ENCODE measurements at places on chromosomes 1 and 21. TPM values are rescaled to one million over a fixed set of nuclear protein-coding genes. Genes with fewer than 3 reads are reported as not detected.

NRDC gene
- 102 TPM for total RNA-seq

PHTF1 gene
- total RNA-seq: 14.7 TPM

- DNase-seq: no peak
These were observed 32.6 kb downstream of the SLC44A3 start for GRCh38 chr1:94852788-94853187.

DNA sequence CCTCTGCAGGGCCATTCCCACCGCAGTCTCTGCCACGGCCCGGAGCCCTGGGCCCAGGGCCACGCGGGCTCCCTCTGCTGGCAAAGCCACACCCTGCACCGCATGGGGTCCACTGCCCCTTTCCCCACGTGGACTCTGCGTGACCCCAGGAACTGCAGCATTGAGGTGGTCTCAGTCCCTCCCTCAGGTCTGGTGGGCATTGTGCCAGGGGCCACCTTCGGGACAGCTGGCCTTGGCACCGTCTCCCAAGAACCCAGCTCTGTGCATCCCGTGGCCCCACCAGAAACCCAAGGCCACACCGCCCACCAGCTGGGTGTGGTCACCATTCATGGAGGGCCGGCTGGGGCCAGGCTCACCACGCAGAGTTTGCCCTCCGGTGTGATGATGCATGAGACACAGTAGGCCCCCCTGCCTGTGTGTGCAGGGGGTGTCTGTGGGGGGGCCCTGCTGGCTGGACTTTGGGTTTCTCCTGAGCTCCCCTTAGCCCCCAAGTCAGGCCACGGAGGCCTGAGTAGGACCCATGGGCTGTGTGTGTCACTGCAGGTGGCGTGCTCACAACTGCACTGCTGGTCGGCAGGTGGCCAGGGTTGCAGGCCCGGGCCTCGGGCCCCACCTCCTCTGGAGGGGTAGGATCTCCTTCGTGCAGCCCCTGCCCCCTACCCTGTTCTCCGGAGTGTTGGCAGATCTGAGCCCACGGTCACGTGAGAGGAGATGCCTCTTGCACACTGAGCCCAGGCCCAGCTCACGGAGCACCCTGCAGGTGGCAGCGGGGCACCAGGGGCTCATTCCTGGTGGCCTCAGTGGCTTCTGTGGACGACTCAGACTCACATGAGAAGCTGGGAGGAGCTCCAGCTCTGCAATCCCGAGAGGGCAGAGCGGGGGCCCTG is 5.8 kb downstream of the VWA1 start:
- DNase-seq: peak; percentile 92

GRCh38 chr1:24374891-24375786 is 38.4 kb downstream of the STPG1 start:
- DNase-seq: no peak

GRCh38 chr21:43919871-43920801 is 55.1 kb downstream of the AGPAT3 start:
- no peak for DNase-seq

DNA sequence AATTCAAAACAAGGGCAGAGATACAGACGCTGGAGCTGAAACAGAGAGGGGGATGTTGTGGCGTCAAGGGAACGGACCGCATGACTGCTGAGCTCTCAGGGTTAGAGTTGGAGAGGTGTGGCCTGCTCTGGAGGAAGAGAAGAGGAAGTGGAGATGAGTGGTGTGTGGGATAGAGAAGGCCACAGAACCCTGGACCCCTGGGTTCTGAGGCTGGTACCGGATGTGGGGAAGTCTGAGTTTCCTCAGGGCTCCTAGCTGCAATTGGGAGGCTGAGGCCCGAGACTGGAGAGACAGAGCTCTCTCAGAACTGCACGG is 1.8 kb downstream of the BCAN start:
- no peak for DNase-seq

SHISA4 gene
- 10.5 TPM for total RNA-seq

- no peak for DNase-seq
These were observed 83.5 kb upstream of the HMCN1 start for GRCh38 chr1:185650602-185651230.

DNA sequence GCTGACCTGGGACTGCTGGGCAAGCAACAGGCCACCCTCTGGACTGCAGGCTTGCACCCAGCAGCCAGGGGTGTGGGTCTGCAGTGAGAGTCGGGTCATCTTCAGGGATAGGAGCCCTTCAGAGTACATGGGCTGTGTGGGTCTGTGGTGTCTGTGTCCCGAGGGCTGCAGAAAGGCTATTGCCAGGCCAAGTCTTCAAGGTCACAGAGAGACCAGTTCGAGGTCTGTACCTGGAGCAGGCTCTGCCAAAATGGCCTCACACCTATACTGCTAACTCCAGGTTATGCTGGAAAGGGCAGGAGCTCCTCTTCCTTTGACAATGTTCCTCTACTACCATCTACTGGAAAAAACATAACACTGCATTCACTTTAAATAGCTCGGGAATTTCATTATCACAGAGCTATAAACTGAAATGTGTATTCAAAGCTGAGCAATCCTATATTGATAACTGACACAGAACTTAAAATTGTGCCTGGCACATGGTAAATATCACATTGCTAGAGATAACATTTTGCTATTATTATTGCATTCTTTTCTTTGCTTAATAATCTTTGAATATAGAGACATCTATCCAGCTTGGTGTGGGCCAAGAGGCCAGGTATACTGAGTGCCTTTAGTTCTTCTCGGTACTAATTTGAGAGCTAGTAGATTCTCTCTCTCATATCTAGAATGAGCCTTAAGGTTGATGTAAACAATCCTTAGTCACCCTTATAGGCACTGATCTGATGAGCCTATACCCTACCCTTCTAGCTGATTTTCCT is 6.9 kb upstream of the DNAH14 start:
- peak; percentile 10 for DNase-seq

- DNase-seq: no peak
These were observed 2.1 kb downstream of the VTCN1 start for GRCh38 chr1:117208580-117208979.

IL20 gene
- not detected for total RNA-seq

- DNase-seq: no peak
These were observed 24.5 kb upstream of the SLC9A1 start for GRCh38 chr1:27179379-27179778.

- no peak for DNase-seq
These were observed 87.3 kb upstream of the CSF3R start for GRCh38 chr1:36570006-36570405.

DNA sequence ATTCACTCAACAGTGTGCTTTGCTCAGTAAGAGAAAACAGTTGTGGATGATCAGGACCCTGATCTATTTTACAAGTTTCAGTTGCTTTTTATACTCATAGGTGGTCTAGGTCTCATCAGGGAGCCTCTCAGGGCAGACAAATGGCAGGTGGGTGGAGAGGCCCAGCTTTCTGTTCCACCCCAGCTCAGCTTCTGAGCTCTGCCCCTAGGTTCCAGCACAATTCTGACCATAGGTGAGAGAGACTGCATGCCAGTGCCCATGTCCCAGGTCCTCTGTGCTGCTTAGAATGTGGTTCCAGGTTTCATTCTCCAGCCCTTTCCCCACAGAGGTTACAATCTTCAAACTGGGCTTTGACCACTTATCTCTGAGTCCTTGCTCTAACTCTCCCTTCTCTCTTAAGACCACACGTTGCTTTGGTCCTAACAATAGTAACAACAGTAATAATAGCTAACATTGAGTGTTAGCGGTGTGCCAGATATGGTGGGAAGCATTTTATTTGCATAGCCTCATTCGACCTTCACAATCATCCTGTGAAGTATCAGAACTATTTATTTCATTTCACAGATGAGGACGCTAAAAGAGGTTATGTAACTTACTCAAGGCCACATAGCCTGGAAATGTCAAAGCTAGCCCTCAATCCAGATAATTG is 19.6 kb upstream of the DUSP10 start:
- DNase-seq: no peak

PTAFR gene
- 10.5 TPM for total RNA-seq

DNA sequence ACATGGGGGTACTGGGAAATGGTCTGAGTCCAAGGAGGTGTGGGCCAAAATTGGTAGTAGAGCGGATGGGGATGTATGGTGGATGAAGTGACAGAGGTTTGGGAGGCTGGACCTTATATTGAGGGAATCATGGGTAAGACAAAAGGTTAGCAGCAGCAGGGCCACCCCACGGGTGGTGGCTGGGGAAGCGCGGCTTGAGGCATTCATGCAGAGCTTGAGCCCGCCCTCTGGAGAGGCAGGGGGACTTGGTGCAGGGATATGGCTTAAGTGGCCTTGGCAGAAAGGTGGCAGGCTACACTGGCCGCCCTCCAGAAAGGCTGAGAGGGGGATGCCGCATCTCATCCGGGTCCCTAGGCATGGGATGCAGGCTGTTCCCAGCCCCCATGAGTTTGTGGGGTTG is 31.5 kb downstream of the HMGB4 start:
- DNase-seq: peak; percentile 47

HES4 gene
- 26.5 TPM for total RNA-seq

H6PD gene
- total RNA-seq: 57.0 TPM

OR2M3 gene
- not detected for total RNA-seq

DNA sequence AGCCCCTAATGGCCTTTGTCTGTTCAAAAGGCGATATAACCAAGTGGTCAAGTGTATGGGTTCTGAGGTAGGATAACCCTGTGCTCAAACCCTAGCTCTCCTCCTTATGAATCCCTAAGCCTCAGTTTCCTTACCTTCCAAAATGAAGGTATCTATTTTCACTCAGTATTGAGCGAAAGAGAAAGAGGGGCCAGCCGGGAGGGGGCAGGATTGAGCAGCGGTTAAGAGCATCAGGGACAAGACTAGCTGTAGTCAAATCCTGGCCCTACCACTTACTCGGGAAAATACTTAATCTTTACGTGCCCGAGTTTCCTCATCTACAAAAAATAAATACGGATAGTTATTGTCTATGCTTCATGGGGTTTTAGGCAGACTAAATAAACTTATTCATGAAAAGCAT is 25.7 kb downstream of the LY9 start:
- DNase-seq: no peak

DNA sequence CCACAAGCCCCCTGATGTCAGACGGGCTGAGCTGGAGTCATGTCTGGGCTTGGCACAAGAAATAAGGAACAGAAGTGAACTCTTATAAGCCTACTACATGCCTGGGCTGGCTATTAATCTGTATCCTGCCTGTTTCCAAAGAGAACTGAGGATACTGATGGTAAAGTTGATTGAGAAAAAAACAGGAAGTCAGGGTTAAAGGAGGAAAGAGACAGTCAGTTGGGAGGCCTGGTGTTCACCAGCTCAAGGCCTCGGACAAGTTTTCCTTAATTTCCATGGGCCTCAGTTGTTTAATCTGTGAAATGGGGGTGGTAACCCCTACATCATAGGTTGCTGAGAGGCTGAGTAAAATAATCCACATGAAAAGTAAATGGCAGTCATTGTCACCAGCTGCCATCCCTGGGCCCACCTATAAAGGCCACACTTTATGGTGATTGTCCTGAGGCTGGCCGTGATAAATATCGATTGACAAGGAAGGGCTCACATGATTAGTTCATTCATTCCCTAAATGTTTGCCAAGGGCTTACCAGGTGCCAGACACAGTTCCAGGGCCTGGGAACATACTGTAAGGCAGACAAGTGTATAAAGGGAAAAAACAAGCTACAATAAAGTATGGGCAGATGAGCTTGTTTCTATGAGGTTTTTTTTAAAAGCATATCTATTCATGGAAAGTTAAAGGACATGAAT is 2.8 kb downstream of the ALDH4A1 start:
- DNase-seq: no peak

- DNase-seq: no peak
These were observed 643.9 kb upstream of the CAMK1G start for GRCh38 chr1:208939537-208940085.

FAM163A gene
- not detected for total RNA-seq

GOLT1A gene
- total RNA-seq: 11.2 TPM

GUCA2B gene
- not detected for total RNA-seq

GRCh38 chr1:170674239-170674638 is 10.3 kb downstream of the PRRX1 start:
- no peak for DNase-seq

- DNase-seq: no peak
These were observed 119.2 kb downstream of the FOXD2 start for GRCh38 chr1:47557066-47557465.

GRCh38 chr1:223331929-223332328 is 32.0 kb downstream of the SUSD4 start:
- no peak for DNase-seq

MATN1 gene
- total RNA-seq: not detected

- no peak for DNase-seq
These were observed 43.0 kb downstream of the UBE2U start for GRCh38 chr1:64246294-64246917.

DNA sequence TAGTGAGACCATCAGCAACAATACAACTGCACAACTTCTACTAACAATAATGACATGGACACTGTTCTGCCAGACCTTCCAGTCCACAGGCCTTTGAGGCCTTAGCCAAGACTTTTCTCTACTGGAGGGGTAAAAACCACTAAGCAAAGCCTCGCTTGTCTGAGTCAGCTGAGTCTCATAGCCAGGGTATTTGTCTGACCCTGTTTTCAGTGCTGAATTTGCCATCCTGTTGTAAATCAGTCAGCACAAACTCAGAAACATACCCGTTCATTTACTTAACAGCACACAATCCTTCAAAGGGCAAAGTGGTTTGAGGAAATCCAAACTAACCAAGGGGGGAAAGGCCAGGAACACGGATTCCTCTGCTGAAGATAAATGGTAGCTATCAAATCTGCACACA is 537.8 kb downstream of the SMYD3 start:
- no peak for DNase-seq

FCRL2 gene
- 0.55 TPM for total RNA-seq

LRRC39 gene
- 2.8 TPM for total RNA-seq

DNA sequence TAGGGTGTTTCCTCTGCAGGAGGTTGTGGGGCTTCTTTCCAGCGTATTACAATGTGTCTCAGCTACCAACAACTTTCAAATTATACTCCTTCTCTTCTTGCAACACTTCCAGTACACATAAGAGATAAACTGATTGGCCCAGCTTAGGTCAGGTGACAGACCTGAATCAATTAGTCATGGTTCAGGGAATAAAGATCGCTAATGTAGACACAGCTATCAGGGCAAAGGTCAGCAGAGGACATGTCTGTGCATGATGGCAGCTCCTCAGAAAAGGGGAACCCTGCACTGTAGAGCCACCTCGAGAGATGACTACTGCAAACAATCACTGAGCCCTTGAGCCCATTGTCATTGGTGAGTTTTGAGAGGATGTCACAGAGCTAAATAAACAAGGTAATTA is 36.8 kb upstream of the PKN2 start:
- no peak for DNase-seq

IFI44 gene
- 60.8 TPM for total RNA-seq

- DNase-seq: no peak
These were observed 604.8 kb upstream of the ADAMTS5 start for GRCh38 chr21:27571706-27572105.

NCF2 gene
- 168 TPM for total RNA-seq

CRYBG2 gene
- total RNA-seq: 3.7 TPM

GRCh38 chr1:41882068-41882477 is 36.6 kb downstream of the HIVEP3 start:
- DNase-seq: no peak

OR10J1 gene
- total RNA-seq: not detected
